ENCODE measurements at places on chromosomes 13 and 19.

DNA sequence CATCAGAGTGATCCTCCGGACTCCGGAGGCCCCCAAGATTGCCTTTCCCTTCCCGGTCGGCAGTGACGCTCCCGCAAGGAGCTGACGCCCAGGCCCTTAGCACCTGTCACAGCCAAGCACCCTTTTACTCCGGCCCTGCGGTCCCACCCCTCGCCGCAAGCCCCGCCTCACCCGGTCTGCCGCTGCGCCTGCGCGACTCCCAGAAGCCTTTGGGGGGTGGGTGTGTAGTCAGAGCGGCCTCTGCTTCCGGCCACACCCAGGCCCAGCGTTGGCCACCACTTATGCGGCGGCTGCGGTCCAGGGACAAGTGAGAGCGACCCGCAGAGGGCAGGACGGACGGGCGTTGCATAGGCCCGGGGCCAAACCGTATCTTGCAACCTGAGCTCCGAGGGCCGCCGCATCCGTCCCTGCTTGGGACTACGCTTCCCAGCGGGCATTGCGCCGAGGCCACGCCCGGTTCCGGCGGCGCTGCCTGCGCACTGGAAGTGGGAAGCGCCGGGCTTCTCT, 441 bp upstream of the ZFP28 start:
- peak; percentile 95 for DNase-seq

DNA sequence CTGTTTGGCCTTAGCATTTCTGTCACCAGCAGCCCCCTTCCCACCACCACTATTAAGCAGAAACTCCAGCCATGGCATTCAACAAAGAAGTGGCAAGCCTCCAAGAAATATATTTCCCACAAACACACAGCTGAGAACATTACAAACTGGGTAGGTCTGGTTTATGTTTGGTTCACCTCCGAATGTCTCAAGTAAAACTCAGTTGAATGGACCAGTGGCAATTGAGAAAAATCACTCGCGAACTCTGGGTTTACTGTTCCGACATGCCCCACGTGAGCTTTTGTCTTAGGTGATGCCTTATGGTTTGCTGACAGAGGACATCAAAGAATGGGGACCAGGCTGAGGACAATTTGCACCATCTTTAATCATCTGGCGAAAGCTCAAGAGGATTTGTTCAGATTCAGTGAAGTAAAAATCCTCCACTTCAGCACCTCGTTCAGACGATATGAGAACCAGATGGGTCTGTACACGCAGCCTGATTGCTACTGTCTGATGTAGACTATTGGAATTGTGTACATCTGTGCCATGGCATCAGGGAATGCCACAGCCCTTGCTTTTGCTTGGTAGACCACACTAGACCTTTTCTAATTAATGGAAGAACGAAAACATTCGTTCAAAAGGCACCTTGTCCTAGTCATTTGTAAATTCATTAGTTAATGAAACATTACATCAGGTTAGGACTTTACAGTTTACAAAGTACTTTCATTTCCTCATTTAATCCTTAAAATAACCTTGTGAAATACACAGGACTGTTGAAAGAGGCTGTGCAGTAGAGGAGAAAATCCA, 59.4 kb downstream of the SLC10A2 start:
- no peak for DNase-seq

GRCh38 chr19:49567861-49568441, 12.4 kb downstream of the NOSIP start:
- DNase-seq = peak; percentile 15

DNA sequence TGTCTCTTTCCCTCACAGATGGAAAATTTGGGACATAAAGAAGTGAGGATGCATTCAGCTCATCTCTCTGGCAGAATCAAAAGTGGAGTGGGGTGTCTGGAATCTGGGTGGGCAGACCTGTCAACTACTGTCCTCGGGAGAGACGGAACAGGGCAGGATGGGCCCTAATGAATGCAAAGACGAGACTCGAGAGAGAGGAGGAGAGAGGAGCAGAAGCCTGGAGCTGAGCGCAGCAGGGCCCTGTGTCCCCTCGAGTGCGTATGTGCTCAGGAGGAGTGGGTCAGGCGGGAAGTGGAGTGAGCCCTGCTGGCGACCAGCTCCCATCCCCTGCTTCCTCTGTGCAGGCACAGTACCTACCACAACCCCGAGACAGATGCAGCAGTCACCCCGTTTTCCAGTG, 78.9 kb downstream of the TEX29 start:
- no peak for DNase-seq

- DNase-seq = no peak
Observed at GRCh38 chr13:49667773-49668172, 23.5 kb downstream of the EBPL start.

All from KBM-7 (cell line).